SK-MEL-5 (cell line): ENCODE measurements at places on chromosomes 13 and 19. TPM values are rescaled to one million over a fixed set of nuclear protein-coding genes. Genes with fewer than 3 reads are reported as not detected.

DNA sequence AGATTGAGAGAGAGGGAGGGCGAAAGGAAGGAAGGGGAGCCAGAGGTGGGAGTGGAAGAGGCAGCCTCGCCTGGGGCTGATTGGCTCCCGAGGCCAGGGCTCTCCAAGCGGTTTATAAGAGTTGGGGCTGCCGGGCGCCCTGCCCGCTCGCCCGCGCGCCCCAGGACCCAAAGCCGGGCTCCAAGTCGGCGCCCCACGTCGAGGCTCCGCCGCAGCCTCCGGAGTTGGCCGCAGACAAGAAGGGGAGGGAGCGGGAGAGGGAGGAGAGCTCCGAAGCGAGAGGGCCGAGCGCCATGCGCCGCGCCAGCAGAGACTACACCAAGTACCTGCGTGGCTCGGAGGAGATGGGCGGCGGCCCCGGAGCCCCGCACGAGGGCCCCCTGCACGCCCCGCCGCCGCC is at the start of gene TNFSF11:
Gene TNFSF11, plus strand, starts transcription at position 142 of the 400 bp plus-strand sequence. Its CDS starts 152 bp downstream, at position 294.
- DNase-seq: no peak

DNA sequence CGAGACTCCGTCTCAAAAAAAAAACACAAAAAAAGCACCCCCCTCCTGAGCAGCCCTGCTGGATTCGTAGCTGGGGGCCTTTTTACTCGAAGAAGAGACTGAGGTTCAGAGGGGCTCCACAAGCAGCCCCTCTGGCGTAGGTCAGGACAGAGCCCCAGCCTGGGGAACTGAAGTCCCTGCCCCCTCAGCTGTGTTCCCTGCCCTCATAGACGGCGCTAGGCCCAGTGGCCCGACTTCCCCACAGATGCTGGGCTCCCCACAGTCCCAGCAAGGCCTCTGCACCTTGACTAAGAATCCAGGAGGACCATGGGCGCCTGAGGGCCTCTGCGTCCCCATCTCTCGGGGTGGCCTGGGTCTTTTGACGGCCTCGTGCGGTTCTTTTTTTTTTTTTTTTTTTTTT is 1.1 kb upstream of the MISP start:
- DNase-seq: no peak

The YJEFN3 gene
- 0.08 and 0.32 TPM in 2 replicates for total RNA-seq

DNA sequence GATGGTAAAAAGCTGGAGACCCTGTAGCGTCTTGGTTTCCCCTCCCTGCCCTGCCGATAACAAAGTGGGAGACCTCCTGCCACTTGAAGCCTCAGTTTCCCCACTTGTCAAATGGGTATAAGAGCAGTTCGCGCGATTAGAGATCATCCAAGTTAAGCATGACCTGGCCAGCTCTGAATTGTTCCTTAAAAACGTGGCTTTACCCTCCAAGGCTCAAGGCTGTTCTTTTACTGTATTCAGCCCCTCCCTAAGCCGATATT is 421 bp downstream of the TNPO2 start:
- DNase-seq: no peak

The PDX1 gene
- total RNA-seq: not detected in 2 replicates

GRCh38 chr13:43204591-43204990 is 181.2 kb downstream of the DNAJC15 start:
- DNase-seq: no peak

GRCh38 chr13:114064450-114065140 is 67.8 kb downstream of the RASA3 start:
- DNase-seq: peak; percentile 99

The ERICH4 gene
- not detected in 2 replicates for total RNA-seq
